ENCODE measurements at places on chromosomes 6 and 20.

DNA sequence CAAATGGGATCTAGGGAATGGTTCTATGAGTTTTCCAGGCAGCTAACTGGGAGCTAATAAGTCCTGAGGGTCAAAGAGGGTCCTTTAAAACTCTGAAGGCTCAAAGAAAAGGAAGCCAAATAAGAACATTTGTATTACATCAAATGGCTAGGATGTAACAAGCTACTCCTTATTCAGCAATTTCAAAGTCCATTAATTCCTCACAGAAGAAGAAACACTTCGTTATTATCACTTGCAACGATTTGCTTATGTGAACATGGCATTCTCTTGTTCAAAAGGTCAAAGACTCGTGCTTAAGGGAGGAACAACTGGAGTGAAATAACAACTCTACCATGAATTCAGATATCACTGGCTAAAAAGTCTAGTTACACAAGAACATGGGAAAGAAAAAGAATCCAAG lies 70.8 kb upstream of the FBXO30 start:
- no peak for DNase-seq

GRCh38 chr20:34088305-34089174 lies 23.5 kb downstream of the EIF2S2 start:
- no peak for DNase-seq

- DNase-seq: no peak
Measured at GRCh38 chr20:56004611-56005388, 519 bp downstream of the CBLN4 start.

DNA sequence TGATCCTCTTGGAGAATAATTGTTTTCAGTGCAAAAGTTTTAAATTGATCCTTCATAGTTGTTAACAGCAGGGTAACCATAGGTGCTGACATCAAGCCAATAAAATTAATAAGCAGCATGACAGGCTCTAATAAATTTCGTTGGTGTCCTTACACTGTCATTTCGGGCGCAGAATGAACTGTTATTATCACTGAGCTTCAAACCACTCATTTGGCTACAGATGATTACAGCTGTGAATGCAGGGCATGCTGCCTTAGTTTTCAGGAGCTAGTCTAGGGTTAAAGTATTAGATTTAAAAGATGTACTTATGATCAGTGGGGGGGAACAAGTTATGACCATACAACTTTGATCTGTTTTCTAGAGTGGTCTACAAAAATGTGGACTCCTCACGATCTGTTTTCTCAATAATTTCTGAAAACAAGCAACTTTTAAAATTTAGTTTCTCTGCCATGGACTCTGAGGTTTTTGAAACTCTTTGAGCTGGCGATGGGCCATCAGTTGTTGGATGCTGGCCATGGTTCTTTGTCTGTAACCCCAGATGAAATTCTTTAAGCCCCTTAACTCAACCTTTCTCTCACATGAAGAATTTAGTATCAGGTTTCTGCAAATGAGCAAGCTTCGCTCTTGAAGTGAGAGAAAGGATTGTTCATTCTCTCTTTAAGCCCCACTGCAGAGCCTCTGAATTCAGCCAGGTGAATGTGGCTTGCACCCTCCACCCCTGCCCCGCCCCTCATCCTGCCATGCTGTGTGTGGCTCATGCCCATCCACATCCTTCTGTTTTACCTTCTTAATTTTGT lies 99.1 kb upstream of the MTHFD1L start:
- DNase-seq: no peak

GRCh38 chr20:56806952-56807517 lies 177.9 kb downstream of the TFAP2C start:
- DNase-seq: no peak

GRCh38 chr6:34865107-34865506 lies 22.7 kb downstream of the TAF11 start:
- DNase-seq: peak; percentile 31

DNA sequence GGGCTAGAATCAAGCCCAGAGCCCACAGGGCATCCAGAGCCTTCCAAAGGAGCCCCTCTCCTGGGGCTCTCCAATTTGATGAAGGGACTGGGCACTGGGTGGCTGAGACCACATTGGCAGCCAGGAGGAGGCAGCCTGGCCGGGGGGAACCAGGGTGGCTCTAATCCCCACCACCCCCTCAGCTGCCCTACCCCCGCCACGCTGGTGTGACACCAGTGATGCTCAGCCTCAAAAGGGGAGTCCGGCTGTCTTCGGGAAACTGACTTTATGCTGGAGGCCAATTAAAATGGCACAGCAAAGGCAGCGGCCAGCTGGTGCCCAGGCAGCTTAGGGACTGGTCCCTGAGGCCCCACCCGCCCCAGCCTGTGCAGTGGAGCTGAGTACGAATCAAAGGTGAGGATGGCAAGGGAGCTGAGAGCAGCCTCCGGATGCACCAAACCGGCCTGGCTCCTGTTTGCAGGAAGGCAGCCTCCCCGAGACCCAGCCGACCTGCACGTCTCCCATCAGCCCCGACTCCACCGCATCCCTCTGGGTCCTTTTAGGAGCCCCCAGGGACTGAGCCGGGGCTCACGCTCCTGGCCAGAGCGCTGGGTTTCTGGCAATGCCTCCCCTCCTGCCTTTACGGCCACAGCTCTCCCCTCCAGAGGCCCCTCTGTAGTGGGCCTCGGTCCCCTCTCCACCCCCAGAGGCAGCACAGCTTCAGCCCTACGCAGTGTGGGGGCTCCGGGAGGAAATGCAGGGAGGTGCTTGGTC lies 28.5 kb downstream of the CHRNA4 start:
- no peak for DNase-seq

- DNase-seq: no peak
Measured at GRCh38 chr20:37651932-37652331, 41.9 kb upstream of the CTNNBL1 start.

GRCh38 chr20:49846206-49846807 lies 33.7 kb downstream of the SLC9A8 start:
- DNase-seq: peak; percentile 46

- DNase-seq: no peak
Measured at GRCh38 chr6:33845031-33845745, 41.4 kb upstream of the MLN start.

DNA sequence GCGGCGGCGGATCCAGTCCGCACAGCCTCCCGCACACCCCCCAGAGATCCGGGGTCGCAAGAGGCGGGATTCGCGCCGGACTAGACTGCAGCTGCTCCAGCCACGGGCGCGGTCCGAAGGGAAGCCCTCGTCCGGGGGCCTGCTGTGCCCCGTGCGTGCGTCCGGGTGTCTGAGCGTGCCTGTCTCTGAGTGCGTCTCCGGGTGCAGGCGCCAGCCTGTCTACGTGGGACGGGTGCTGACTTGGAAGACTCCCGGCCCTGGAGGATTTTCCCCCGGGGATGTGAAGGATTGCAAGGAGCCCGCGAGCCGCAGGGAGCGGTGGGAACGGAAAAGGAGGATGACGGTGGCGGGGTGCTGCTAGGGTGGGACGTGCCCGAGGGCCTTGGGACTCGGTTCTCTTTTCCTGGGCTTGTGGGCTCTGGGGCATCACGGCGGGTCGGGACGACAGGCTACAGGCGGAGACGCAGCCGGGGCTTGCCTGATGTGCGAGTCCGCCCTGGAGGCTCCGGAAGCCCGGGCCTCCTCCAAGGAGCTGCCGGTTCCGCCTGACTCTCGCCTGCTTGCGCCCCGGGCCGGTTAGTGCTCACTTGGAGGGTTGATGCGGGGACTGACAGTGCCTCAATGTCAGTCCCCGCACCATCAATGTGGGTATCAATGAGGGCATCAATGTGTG lies 5.7 kb downstream of the MAFB start:
- peak; percentile 77 for DNase-seq

DNA sequence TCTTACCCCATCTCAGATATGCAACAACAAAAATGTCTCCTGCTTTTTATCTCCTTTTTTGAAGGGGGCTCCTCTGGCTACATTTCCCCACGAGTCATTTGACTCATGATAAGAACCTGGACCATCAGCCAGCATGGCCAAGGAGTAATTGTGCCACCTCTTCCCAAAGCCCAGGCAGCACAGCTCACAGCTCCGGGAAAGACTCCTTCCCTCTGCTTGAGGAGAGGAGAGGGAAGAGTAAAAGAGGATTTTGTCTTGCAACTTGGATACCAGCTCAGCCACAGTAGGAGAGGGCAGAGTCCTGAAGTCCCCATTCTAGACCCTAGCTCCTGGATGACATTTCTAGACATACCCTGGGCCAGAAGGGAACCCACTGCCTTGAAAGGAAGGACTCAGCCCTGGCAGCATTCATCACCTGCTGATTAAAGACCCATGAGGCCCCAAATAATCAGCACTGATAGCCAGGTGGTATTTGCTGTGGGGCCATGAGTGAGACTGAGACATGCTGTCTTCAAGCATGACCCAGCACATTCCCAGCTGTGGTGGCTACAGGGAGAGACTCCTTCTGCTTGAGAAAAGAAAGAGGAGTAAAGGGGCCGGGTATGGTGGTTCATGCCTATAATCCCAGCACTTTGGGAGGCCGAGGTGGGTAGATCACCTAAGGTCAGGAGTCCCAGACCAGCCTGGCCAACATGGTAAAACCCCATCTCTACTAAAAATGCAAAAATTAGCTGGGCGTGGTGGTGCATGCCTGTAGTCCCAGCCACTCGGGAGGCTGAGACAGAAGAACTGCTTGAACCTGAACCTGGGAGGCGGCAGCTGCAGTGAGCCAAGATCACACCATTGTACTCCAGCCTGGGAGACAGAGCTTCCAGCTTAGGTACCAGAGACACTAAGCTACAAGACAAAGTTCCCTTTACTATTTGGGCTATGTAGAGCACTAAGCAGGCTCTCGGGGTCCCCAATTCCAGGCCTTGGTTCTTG lies 28.1 kb downstream of the NCOA6 start:
- no peak for DNase-seq

DNA sequence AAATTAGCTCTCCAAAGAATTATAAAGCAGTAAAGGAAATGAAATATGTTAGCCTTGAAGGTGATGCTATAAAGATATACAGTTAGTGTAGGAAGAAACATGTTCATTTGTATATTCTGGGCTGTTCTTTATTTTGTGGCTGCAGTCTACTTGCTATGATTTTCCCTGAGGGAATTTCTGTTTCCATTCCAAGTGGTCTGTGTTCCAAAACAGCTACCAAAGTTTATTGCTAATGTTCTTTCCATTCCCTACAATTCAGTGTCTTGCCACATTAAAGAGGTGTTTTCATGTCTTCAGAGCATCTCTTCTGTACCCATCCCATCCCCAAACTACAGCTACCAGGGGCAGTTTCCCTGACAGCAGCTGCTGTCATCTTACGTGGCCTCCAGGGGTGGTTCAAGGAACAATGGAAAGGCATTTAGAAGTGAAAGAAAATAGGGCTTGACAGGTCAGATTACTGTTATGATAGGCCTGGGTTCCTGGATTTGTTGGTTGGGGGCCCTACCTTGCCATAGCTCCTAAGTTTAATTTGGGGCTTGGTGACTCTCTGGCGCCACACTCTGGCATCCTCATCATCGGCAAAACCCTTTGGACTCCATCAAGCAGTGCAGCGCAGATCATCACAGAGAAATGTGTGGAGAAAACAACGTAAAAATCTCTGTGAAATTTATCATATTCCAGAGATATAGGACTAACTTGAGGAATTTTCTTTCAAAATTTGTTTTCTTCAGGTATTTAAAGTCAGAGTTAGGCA lies 33.8 kb upstream of the AIG1 start:
- no peak for DNase-seq

- peak; percentile 13 for DNase-seq
Measured at GRCh38 chr6:159252955-159253508, 83.8 kb downstream of the FNDC1 start.

DNA sequence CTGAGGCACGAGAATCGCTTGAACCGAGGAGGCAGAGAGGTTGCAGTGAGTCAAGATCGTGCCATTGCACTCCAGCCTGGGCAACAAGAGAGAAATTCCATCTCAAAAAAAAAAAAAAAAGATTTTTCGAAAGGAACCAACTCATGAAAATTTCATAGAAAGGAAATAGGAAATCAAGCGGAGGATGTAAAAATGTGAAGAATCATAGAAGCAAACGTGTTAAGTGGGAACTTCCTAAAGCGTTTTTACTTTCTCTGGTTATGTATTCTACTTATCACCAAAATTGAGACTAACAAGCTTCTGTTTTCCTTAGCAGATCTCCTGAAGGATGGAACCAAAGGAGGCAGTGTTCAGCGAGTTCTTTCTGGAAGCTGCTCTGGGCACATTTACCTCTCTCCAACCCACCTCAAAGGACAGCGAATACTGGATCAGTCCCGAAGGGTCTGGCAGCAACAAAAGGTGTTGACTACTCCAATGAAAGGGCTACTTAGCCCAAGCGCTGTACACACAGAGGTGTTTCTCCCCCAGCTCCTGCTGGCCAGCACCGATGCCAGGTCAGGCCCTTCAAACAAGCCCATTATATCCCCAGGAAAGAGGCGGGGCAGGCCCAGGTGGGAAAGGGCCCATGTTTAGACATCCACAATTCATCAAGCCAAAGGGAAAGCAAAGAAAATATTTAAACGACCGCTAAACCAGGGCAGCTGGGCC lies 327.5 kb upstream of the JARID2 start:
- DNase-seq: no peak

- no peak for DNase-seq
Measured at GRCh38 chr6:57342148-57342669, 24.8 kb downstream of the PRIM2 start.

GRCh38 chr6:31058128-31058894 lies 48.0 kb downstream of the MUC22 start:
- peak; percentile 83 for DNase-seq

DNA sequence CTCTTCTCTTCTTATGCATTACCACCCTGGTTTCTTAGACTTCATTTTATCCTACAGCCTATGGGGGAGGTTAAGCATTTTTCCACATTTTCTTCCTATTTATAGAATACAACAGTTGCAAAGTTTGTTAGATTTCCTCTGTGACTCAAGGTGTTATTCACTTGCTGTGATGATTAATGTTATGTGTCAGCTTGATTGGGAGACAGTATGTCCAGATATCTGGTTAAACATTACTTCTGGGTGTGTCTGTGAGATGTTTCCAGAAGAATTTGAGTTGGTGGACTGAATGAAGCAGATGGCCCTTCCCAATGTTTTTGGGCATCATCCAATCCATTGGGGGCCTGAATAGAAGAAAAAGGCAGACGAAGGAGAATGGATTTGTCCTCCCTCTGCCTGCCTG lies 131.3 kb downstream of the C6orf118 start:
- no peak for DNase-seq

DNA sequence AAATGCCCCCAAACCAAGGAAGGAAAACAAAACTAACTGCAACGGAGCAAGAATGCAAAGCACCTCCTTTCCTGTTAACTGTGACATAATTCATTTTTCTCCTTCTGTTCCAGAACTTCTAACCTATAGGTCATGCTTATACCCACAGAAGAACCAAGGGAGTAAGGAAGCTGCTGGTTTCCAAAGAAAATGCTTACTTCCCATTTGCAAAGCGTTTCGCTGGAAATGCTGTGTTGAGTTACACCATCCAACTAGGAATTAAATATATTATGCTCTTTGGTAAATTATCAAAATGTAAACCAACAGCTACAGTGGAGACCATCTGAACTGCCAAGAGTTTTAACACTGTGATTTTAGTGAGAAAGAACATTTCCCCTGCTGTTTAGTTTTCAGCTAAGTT lies 42.9 kb downstream of the ATXN1 start:
- DNase-seq: no peak

- DNase-seq: no peak
Measured at GRCh38 chr6:141641406-141641805, 491.3 kb upstream of the GJE1 start.

GRCh38 chr6:164882236-164882635 lies 427.2 kb downstream of the C6orf118 start:
- DNase-seq: no peak

GRCh38 chr6:162157167-162157870 lies 570.2 kb downstream of the PRKN start:
- no peak for DNase-seq

All from hepatic stellate cell (primary cell).